Esophagus muscularis mucosa (tissue), 4 donors: ENCODE measurements at places on chromosomes 1 and 21. TPM values are rescaled to one million over a fixed set of nuclear protein-coding genes. Genes with fewer than 3 reads are reported as not detected.

- DNase-seq = no peak
Observed at GRCh38 chr1:195306281-195306680, 1302.0 kb downstream of the KCNT2 start.

DNA sequence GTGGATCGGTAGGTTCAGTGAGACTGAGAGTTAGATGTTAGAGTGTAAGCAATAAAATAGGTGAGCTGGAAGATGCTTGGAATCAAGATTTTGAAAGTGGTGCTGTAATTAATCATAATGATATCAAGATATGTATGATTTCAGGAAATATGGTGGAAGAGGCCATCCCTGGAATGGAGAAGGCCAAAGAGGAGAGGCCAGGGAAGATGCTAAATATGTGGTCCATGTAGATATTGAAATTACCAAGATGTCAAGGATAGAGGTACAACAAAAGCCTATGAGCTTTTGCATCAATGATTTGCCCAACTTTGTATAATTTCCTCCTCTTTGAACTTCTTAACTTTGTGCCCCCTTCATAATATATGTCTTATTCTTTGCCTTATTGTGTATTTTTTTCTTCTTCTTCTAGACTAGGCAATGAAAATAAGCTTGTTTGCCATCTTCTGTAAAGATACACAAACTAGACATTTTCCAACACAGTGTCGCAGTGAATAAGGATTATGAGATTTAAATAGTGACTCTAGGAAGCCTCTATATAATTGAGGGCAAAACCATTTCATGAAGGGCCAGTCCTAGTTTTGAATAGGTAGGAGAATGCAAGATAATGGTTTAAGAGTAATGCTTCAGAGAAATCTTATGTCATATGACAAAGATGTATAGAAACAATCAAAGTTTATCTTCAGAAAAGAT lies 8.9 kb downstream of the PTGS2 start:
- DNase-seq = no peak

- DNase-seq = no peak
Observed at GRCh38 chr1:48236716-48237470, 14.4 kb downstream of the SLC5A9 start.

Gene CYP4Z1
- total RNA-seq = 1.4 TPM

DNA sequence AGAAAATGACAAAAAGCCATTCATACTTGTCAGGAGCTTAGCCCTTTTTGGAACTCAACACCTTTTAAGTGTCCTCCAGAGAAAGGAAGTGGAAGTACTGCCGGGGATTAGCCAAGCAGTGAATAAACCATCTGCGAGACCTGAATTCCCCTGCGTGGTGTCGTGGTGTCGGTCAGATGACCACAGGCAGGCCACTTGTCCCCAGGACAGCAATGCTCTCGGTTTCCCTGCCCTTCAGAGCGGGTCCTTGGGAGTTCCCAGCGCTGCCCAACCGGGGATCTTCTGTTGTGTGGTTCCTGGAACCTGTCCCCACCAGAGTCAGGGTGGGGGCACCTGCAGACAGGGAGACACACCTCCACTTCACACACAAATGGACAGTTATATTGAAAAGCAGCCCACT lies 9.2 kb downstream of the GPR157 start:
- DNase-seq = no peak

DNA sequence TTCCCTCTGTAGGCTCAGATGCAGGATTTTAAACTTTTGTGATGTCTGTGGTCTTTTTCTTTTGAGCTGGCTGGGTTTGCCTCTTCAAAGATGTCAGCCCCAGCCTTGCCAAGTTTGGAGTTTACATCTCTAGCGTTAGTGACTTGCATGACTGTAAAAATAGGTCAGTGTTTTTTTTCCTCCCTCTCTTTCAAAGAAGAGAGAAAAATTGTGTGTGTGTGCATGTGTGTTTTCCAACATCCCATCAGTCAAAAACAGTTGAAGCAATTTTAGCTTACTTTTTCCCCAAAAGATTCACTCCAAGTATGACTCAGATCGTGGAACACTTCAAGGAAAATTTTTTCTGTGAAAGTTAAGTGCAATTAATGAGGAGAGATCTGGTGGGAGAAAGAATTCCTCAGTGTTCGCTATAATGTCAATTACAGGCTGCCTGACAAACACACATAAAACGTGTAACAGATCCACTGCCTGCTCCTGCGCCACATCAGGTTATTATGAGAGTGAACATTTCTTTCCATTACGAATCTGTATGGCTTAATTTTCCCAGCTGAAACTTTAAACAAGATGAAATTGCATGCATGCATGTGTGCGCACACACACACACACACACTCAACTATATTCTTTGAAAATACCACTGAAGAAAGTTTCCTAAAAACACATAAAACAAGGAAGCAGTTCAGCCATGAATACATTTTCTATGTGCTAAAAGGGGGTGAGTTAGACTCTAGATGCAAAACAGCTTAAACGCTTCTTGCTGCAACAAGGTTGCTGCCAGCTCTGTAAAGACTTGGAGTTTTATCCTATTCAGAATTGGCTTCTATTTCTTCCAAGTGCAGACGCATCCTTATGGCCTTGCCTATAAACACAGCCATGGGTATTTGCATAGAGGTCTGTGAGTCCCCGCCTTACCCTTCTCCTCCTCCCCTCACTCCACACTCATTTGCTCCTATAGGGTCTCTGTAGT lies 55.5 kb downstream of the TLR5 start:
- DNase-seq = no peak

- DNase-seq = peak; percentile 98
Observed at GRCh38 chr1:27366411-27367159, at the start of gene MAP3K6. MAP3K6 (minus strand) TSS chr1:27366961; CDS start chr1:27366597, 364 bp downstream.

Gene TMEM52
- 6.3 TPM for total RNA-seq

- no peak for DNase-seq
Observed at GRCh38 chr1:172468296-172468695, 24.4 kb upstream of the PIGC start.

DNA sequence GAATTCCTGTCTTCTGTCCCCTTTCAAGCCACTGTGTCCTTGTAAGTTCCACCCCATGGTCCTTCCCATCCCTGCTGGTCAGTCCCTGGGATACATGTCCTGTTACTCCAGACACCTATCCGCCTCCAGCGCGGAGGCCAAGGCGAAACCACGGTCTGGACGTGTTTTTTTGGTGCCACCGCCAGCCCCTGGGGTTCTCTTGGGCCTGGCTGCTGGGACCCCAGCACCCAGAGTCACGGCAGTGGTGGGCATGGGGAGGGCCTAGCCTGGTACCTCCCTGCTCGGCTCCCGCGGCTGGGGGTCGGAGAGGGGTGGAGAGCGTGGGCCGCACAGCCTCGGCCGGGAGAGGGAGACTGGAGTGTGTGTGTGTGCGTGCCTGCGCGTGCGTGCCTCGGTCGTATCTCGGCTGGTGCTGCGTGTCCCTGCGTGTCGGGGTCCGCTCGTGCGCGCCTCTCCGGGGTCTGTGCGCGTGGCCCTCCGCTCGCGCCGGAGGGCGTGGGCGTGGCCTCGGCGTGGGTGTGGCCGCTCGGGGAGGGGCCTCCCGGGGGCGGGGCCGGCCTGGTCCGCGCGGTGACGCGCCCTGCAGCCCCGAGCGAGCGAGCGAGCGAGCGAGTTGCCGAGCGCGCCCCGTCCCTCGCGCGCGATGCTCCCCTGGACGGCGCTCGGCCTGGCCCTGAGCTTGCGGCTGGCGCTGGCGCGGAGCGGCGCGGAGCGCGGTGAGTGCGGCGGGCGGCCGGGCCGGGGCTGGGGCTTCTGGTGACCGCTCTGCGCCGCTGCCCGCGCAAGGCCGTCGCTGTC lies at the start of gene VWA1:
Gene VWA1, plus strand, starts transcription at position 585 of the 798 bp plus-strand sequence. Its CDS starts 59 bp downstream, at position 644.
- no peak for DNase-seq

DNA sequence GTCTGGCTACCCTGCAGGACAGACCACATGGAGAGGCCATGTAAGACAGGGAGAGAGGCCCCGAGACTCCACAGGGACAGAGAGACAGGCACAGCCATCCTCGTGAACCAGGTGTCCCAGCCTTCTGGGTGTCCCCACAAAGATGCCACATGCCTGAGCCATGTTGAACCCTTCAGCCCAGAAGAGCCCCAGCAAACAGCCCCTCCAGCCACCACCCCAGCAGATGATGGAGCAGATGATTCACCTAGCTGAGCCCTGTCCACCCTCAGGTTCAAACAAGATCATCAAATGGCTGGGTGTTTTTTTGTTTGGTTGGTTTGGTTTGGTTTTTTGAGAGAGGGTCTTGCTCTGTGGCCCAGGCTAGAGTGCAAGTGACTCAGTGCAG lies 78.7 kb downstream of the DHRS3 start:
- DNase-seq = no peak

Gene PTPN22
- 0.29 TPM for total RNA-seq

DNA sequence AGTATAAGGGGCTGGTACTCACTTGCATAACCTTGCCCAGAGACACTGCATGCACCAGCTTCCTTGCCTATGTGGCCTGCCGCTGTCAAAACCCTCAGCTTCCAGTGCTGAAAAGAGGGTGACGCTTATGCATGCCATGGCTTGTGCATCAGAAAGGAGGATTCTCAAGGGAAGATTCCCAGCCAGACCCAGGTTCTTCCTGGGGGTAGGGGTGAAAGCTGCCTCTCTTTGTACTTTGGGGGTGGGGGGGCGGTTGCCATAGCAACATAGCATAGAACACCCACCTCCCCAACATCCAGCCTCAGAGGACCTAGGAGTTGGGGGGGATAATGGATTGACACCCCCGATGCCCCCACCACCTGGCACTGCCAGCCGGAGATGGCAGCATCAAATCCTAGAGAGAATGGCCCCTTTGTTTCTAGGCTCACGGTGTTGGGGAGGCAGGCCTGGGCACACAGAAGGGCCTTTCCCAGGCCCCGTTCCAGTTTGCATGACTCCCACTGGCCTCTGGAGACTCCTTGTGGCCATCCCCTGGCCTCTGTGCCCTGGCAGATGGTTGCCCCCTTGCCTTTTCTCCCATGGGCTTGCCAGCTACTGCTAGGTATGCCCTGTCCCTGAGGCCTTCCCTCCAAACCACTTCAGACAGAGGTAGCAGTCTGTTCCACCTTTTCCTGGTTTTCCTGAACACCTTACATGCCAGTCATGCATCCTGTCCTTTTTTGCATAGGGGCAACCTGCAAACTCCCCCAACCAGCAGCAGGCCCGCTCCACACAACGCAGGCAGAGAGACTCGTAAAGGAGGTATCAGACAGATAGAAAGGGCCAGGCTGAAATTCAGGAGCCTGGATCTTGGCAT lies 44.6 kb downstream of the RHBG start:
- DNase-seq = no peak
